NCI-H1048 (cell line): ENCODE measurements at places on chromosomes 5 and 9.

- no peak for DNase-seq
Observed at GRCh38 chr9:125079931-125080330, 63.4 kb downstream of the SCAI start.

GRCh38 chr5:88051148-88051547 is 217.5 kb downstream of the TMEM161B start:
- DNase-seq = no peak

GRCh38 chr5:16593628-16594027 is 23.2 kb downstream of the RETREG1 start:
- no peak for DNase-seq

GRCh38 chr9:83024506-83025125 is 38.3 kb downstream of the RASEF start:
- DNase-seq = no peak

DNA sequence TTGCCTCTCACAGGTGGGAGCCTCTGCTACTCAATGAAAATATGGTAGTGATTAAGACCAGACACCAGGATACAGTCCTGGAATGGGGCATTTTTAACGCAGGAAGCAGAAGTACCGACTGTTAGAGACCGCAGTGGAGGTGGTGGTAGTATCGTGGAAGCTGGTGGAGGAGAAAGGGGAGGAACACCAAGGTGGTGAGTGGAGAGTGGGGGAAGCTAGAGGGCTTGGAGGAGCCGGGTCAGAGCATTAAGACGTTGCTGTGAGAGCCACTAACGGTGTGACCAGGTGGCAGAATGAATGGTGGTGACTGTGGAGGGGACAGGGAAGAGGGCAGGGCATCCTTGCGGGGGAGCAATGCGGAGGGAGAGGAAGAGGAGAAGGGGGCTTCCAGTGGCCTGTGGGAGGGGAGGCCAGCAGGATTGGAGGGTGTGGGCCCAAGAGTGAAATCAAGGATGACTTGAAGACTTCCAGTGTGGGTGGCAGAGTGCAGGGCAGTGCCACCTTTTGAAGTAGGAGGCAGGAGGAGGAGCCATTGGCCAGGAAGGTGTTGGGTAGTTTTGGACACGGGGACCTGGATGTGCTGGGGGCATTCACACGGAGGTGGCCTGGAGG is 1.6 kb upstream of the UBAC1 start:
- DNase-seq = no peak
